ENCODE measurements at places on chromosomes 3 and 15.

- DNase-seq: no peak
Observed at GRCh38 chr15:79778378-79778990, 118.3 kb downstream of the MTHFS start.

- no peak for DNase-seq
Observed at GRCh38 chr3:96970211-96970610, 155.8 kb downstream of the EPHA6 start.

DNA sequence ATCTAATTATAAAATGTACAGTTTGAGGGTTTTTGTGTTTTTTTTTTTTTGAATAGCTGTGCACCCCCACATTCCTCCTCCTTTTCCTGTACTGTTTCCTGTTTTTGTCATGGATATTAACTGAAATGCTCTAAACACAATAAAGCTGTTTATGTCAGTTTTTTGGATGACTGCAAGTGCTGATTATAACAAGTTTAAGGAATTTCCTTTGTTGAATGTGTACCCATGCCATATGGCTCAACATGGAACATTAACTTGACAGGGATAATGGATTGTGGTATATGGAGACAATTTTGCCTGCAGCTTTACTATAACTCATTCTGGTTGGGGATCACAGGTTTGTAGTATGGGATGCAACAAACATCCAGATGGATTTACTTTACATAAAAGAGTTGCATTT, 216.4 kb downstream of the TCF12 start:
- DNase-seq: no peak

- no peak for DNase-seq
Observed at GRCh38 chr15:30921781-30922479, 18.2 kb downstream of the FAN1 start.

GRCh38 chr3:62365391-62366125, 7.8 kb downstream of the FEZF2 start:
- DNase-seq: no peak

Data from stimulated activated CD4-positive, alpha-beta T cell treated with anti-CD3 and anti-CD28 coated beads, TNF-alpha, amount 100 ng/mL, for 4 hours (primary cell).